ENCODE measurements at places on chromosomes 3 and 15.

DNA sequence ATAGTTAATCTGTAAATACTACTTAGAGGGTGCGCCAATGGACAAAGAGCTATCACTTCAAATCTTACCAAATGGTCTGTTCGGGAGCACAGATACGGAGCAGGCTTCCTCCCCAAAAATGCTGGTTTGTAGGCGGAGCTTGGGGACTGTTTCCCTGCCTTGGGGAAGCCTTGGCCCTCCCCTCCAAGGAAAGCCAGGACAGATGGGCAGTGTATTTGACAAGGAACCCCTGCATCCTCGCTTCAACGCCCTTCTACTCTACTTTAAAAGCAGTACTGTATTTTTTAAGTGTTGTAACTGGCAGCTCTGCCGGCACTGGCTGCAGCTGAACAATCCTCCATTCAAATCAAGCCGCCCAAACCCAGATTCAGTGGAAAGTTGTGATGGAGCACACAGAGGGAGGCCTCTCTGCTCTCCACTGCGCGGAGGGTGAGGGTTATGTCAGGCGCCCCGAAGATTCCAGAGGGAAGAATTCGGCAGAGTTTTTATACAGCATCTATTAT, 83.1 kb upstream of the FNDC3B start:
- no peak for DNase-seq

DNA sequence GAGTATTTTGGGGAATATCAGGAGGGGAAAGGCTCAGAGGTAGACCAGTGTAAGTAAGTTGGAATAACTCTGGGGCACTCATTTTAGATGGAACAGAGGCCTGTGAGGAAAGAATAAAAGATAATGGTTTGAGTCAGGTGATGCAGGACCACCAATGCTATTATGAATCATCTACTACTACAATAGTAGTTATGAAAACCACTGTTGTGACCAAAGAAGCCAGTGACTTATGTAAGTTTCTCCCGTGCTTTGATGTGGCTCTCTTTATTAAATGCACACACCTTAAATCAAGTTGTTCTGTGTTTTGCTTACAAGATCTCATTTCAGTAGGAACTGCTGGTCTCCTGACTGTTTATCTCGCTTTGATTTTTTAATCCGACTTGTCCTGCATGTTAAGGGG, 13.1 kb upstream of the GUCA1C start:
- no peak for DNase-seq

- DNase-seq, result no peak
Measured at GRCh38 chr15:94417501-94418293, 186.3 kb downstream of the MCTP2 start.

GRCh38 chr15:43954181-43954621, 127.4 kb downstream of the WDR76 start:
- DNase-seq, result no peak

All from esophagus squamous epithelium (tissue), 5 donors.